RPMI7951 (cell line): ENCODE measurements at places on chromosomes 1 and 21. TPM values are rescaled to one million over a fixed set of nuclear protein-coding genes. Genes with fewer than 3 reads are reported as not detected.

Gene LORICRIN
- total RNA-seq, result not detected in 2 replicates

Gene ECM1
- total RNA-seq, result 110 and 139 TPM in 2 replicates

Gene ABCB10
- total RNA-seq, result 14.1 and 17.5 TPM in 2 replicates

Gene VHLL
- not detected in 2 replicates for total RNA-seq

Gene GJA4
- not detected in 2 replicates for total RNA-seq

Gene TMEM167B
- total RNA-seq, result 25.8 and 26.3 TPM in 2 replicates

Gene LRRC71
- total RNA-seq, result not detected in 2 replicates

Gene CRP
- not detected in 2 replicates for total RNA-seq

DNA sequence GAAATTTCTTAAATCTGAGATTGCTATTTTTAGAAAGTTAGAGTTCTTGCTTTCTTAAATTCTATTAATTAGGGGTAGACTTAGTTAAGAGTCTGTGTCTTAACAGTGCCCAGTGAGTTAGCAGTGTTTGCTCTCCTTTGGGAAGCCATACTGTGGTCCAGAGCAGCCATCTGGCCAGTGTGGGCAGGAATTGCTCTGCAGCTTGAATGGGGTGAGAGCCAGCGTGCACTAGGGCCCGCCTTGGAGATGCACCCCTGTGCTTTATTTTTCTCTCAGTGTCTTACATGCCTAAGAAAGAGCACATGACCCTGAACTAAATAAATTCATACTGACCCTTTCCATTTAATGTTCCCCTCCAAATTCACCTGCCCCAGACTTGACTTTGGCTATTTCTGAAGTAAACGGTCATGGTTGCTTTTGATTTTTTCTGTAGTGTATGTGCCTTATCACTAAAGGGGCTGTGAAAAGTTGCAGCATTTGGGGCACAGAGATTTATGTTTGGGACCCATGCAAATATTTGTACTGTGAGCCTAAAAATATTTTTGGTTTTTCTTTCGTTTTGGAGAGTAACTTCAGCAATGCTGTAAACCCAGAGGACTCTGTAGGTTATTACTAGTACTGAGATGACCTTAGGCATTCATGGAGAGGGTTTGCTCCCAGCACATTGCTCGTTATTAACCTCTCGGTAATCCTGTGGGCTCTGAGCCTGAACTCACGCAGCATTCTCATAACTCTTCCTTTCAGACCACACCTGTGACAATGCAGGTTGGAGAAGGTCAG, 21.3 kb upstream of the KCNQ4 start:
- no peak for DNase-seq

DNA sequence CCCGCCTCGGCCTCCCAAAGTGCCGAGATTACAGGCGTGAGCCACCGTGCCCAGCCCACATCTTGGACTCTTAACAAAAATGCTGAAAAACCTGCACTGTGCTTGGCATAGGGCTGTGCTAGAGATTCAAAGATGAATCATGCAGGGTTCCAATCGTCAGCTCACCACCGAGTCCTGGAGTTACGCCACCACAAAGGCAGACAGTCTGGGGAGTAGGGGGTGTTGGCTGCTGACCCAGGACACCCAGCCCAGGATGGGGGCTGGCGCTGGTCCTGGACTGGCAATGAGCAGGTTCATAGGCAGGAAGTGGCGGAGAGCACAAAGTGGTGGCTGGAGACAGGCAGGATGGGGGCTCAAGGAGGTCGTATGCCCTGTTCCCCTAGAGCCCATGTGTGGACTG, 16.0 kb downstream of the PSRC1 start:
- DNase-seq, result peak; percentile 72

DNA sequence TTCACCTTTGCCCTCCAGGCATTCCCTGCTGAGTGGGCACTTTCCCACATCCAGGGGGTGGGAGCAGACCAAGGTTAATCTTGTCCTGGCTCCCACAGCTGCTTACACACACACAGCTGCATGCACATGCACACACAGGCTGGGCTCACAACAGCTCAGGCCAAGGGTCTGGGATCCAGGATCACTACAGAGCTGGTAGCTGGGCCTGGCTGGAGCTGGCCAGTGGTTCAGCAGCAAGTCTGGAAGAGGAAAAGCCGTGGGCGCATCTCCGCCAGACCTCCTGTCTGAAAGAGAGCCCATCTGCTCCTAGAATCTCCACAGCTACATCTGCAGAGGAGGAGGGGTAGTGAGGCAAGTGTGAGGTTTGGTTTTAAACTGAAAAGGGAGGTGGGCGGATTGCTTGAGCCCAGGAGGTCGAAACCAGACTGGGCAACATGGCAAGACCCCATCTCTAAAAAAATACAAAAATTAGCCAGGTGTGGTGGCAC, 3.8 kb downstream of the CDK18 start:
- no peak for DNase-seq

DNA sequence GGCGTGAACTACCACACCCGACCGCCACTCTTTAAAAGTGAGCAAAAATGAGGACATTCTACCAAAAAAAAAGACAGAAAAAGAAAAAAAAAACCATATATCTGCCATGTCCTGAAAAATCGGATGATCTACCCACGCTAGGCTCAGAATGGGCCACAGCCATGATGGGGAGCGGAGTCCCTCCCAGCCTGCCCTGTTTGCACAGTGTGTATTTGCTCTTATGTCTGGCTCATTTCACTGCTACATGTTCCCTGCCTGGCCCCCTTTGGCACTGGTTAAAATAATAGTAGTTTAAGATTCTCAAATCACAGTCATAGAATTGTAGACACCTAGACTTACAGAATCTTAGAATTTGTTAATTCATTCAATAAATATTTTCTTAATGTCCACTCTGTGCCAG, 121.9 kb downstream of the PTPRU start:
- DNase-seq, result no peak

GRCh38 chr1:247367786-247368422, 36.2 kb upstream of the ZNF496 start:
- peak; percentile 69 for DNase-seq

GRCh38 chr1:227944931-227945890, 2.5 kb downstream of the WNT9A start:
- peak; percentile 76 for DNase-seq

GRCh38 chr1:172335377-172335776, 85.1 kb upstream of the C1orf105 start:
- no peak for DNase-seq

DNA sequence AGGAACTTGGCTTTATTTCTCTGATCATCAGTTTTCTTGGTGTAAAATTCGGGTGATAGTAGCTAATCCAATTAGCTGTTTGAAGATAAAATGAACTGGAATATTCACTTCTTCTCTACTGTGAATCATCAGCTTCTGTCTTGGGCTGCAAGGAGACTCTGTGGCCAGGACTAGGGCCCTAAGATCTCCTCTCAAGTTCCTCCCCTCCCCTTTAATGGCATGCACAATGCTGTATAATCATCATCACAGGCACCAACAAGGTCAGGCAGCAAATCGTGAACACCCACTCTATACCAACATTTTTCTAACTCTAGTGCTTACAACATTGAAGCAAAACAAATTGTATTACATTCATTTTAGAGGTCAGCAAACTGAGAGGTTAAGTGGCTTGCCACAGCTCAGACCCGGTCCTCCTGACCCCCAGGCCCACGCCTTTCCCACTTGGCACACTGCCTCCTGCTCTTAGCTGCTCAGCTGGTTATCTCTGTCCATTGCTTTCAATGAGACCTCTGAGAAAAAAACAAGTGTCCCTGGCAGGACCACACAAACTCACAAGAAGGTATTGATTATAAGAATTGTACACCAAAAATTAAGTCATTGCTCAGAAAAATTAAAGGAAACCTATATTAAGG, 31.8 kb downstream of the LRRC52 start:
- DNase-seq, result no peak

GRCh38 chr1:157992031-157992832, 1.2 kb upstream of the KIRREL1 start:
- peak; percentile 64 for DNase-seq

- DNase-seq, result peak; percentile 13
Measured at GRCh38 chr21:21232320-21232719, 234.1 kb downstream of the NCAM2 start.

GRCh38 chr1:209102120-209102519, 481.4 kb upstream of the CAMK1G start:
- DNase-seq, result no peak

DNA sequence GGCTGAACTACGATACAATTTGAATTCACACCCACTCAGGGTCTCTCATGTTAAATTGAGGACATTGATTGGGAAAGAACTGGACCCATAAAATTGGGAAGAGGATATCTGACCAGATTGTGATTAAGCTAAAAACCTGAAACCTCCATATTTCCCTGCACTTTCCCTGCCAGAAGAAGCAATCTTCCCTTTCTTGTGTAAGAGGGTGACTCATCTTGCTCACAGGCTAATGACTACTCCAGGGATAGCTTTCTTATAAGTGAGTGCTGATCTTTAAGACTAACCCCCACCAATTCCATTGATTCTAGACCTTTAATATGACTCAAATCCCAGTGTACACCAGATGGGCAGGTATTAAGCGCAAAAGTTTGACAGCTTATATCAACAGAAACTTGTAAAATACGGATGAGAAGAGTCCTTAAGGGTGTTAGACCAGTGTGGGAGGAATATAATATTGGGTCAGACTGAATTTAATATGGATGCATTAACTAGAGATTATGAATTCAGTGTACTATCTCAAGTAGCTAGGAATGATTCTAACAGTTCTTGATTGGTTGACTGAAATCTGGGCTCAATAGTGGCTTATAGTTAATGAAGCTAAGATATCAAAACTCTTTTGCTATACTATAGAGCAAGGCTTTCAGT, 12.1 kb upstream of the SGIP1 start:
- DNase-seq, result peak; percentile 77

DNA sequence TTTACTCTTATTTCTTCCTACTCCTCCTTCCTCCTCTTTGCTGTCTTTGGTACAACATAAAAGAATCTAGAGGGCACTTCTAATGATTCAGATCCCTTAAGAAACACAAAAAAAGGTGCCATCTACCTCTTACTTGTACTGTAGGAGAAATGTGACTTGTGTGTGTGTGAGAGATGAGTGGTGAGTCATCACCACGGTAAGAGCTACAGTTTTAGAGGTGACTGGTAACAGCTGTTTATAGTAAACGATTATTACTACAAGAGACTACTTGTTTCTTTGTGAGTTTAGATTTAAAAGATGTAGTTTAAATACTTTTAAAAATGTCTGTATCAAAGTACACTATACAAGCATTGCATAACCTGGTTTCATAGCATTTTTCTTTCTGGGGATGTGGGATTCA, 40.4 kb downstream of the SLC35D1 start:
- peak; percentile 70 for DNase-seq

DNA sequence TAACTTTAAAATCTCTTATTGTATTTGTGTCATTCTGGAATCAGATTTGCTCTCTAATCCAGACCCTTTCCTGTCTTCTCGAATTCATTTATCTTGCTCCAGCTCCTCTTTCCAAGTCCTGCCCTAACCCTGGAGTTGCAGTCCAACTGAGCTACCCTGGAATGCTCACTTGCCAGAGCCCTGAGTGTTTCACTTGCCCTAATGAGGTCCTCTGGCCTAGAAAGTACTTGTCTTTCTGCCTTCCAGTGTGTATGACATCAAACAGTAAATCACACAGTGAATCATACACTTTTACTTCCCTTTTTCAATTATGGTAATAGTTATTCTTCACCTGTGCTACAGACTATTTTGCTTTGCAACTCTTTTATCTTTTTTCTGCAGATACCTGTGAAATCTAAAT, 96.9 kb downstream of the NEK7 start:
- DNase-seq, result peak; percentile 15

DNA sequence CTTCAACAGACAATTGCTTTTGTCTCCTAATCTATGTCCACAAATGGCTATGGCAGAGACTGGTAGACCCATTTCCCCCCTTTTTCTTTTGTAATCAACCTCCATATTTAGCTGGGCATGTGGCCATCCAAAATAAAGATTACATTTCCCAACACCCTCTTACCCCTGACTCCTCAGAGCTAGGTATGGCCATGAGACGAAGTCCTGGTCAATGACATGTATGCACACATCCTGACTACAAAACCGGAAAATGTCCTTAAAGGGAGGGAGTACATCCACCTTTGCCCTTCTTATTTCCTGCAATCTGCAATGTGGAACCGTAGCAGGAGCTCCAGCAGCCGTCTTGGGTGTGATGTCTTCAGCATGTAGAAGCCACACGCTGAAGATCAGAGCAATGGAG, 36.2 kb upstream of the RCSD1 start:
- no peak for DNase-seq

DNA sequence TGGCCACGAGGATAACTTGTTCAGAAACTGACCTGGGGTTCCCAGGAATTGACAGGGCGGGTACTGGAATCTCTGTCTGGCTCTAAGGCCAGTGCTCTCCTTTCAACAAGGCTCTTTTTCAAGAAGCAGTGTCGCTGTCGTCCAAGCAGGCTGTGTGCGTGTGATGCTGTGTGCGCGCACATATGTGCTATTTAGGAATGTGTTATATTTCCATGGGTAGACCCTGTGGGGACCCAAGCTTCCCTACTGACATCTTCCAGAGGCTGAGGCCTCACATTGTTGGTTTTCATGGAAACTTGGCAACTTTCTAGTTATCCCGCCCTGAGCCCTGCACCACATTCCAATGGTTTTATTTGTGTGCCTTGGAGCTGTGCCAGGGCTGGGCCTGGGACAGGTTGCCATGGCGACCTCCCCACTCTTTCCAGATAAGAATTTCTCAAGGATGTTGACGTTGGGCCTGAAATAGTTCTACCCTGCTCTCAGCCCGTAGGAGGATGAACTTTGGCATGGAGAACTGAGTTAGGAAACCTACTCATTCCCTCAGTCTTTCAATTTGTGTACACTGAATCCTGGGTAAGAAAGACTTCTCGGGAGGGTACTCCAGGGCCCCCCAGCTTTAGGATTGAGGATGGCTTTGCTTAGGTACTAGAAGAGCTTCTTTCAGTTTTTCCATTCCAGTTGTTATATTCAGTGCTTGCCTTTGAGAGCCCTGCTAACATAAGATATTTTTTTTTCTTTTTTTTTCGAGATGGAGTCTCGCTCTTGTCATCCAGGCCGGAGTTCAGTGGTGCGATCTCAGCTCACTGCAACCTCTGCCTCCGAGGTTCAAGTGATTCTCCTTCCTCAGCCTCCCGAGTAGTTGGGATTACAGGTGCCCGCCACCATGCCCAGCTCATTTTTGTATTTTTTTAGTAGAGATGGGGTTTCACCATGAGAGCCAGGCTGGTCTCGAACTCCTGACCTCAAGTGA, 38.8 kb upstream of the SRSF10 start:
- peak; percentile 99 for DNase-seq

GRCh38 chr1:28135371-28136168, 40.9 kb downstream of the PTAFR start:
- DNase-seq, result no peak
